Ascending aorta (tissue), 2 donors: ENCODE measurements at places on chromosomes 13 and 19.

GRCh38 chr13:36261011-36261410 lies 36.6 kb downstream of the CCDC169 start:
- H3K4me1 ChIP-seq = no peaks in the 10 kb centered on the region
- no peaks in the 10 kb centered on the region for H3K36me3 ChIP-seq
- H3K27me3 ChIP-seq = no peaks in the 10 kb centered on the region
- H3K27ac ChIP-seq = no peak overlapping the region
- H3K4me3 ChIP-seq = no peak overlapping the region

- H3K27ac ChIP-seq = no peak overlapping the region
- H3K36me3 ChIP-seq = peaks cover 61% of the 10 kb centered on the region
- no peaks in the 10 kb centered on the region for H3K4me1 ChIP-seq
- no peak for DNase-seq
Observed at GRCh38 chr13:26688286-26688685, 72.3 kb downstream of the GPR12 start.

GRCh38 chr19:44689290-44690130 lies 9.4 kb upstream of the CEACAM16 start:
- no peaks in the 10 kb centered on the region for H3K36me3 ChIP-seq
- H3K27me3 ChIP-seq = no peaks in the 10 kb centered on the region
- H3K4me1 ChIP-seq = peaks cover 12% of the 10 kb centered on the region
- no peak overlapping the region for H3K27ac ChIP-seq
- H3K4me3 ChIP-seq = no peak overlapping the region
- peak; percentile 80 for DNase-seq

GRCh38 chr19:38162632-38163031 lies 61.4 kb downstream of the DPF1 start:
- H3K4me1 ChIP-seq = no peaks in the 10 kb centered on the region
- H3K36me3 ChIP-seq = peaks cover 26% of the 10 kb centered on the region
- no peak overlapping the region for H3K27ac ChIP-seq
- H3K4me3 ChIP-seq = no peak overlapping the region
- H3K27me3 ChIP-seq = no peaks in the 10 kb centered on the region

GRCh38 chr13:91017031-91017668 lies 330.3 kb upstream of the MIR17HG start:
- no peak overlapping the region for H3K27ac ChIP-seq
- no peaks in the 10 kb centered on the region for H3K4me1 ChIP-seq
- H3K4me3 ChIP-seq = no peak overlapping the region
- no peaks in the 10 kb centered on the region for H3K27me3 ChIP-seq

DNA sequence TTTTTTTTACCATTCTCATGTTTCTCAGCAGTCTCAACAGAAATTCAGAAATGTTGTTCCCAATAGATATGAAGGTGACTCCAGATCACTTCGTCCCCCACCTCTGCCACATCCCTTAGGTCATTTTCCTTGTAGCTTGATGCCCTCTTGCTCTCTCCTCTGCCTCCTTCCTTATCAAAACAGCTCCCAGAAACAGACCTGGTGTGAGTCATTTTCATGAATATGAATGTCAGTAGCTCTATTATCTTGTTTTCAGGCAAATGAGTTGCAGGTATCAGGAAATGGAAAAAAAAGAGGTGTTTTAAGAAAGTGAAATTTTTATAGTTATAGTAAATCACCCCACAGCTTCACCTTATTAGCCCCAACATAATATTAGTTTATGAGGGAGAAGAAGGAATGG lies 539.3 kb downstream of the SUCLA2 start:
- no peak overlapping the region for H3K27ac ChIP-seq
- no peak overlapping the region for H3K4me3 ChIP-seq
- H3K4me1 ChIP-seq = no peaks in the 10 kb centered on the region
- no peak for DNase-seq
- H3K36me3 ChIP-seq = no peaks in the 10 kb centered on the region

GRCh38 chr13:36673352-36673751 lies 468 bp upstream of the SERTM1 start:
- H3K27me3 ChIP-seq = no peaks in the 10 kb centered on the region
- no peaks in the 10 kb centered on the region for H3K4me1 ChIP-seq
- no peaks in the 10 kb centered on the region for H3K36me3 ChIP-seq
- no peak for DNase-seq
- no peak overlapping the region for H3K27ac ChIP-seq
- no peak overlapping the region for H3K4me3 ChIP-seq

- H3K27ac ChIP-seq = peak overlapping the region; percentile 48
- peak overlapping the region; percentile 68 for H3K4me3 ChIP-seq
- DNase-seq = no peak
- no peaks in the 10 kb centered on the region for H3K27me3 ChIP-seq
- no peaks in the 10 kb centered on the region for H3K4me1 ChIP-seq
- H3K36me3 ChIP-seq = peaks cover 14% of the 10 kb centered on the region
Observed at GRCh38 chr13:52127783-52128702, 830 bp downstream of the NEK5 start.
